ENCODE measurements at places on chromosomes 1 and 21. TPM values are rescaled to one million over a fixed set of nuclear protein-coding genes. Genes with fewer than 3 reads are reported as not detected.

The SMCP gene
- not detected for total RNA-seq

The HOOK1 gene
- total RNA-seq: 2.3 TPM

The PMF1 gene
- total RNA-seq: 62.8 TPM

The PODN gene
- not detected for total RNA-seq

The HES2 gene
- not detected for total RNA-seq

The AADACL4 gene
- total RNA-seq: not detected

Measured in activated CD8-positive, alpha-beta memory T cell treated with anti-CD3 and anti-CD28 coated beads, Interleukin-2, amount 10 ng/mL, durations not matched to agents 7 days and 5 days (primary cell).